ENCODE measurements at places on chromosomes 4 and X.

- DNase-seq: peak; percentile 71
Observed at GRCh38 chr4:54566608-54567007, 91.1 kb upstream of the KIT start.

GRCh38 chr4:8150152-8151090 lies 8.2 kb downstream of the ABLIM2 start:
- DNase-seq: no peak

DNA sequence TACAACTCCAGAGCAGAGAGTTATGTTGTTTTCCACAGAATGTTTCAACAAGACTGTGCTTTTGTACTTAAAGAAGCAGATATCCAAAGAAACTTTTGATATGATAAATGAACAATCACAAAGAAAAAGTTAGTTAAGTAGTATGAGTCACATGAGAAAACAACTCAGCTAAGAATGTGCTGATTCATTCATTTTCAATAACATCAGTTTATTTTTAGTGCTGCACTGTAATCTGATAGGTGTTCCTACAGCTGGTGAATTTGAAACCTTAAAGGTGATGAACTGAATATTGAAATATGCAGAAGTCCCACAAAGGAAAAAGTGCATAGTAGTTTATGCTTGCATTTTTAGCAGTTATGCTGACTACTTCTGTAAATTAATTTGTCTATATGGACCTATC lies 180.3 kb upstream of the TENM3 start:
- DNase-seq: no peak

DNA sequence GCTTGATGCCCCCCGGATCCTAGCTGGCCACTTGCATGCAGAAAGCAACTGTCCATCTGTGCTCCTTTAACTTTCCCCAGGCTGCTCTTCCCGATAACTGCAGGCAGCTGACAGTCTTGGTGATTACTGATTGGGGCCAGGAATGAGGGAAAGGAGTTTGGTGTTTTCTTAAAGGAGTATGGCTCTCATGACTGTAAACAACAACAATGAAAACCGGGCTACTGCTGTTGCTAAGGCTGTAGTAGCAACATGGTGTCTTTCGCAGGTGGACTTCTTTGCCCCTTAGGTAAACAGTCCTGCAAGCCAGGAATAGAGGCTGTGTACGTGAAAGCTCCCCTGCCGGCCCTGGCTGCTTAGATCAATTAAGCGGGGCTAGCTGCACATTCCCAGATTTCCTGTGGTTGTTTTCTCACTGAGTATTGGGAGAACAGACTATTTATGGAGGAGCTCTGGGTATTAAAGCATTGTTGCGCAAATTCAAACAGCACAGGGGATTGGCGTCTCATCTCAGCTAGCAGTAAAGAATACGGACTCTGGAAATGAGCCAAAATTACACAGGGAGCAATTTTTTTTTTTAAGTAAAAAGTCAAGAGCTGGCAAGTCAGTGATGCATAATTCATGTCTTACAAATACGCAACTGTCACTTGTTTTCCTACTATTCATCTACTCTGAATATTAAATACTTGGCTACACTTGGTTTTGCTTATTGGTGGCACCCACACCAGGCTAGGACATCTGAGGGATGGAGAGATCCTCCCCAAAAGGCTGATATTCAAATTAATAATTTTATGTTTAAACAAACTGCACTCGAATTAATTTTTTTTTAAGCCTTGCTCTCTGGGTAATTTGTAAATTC lies 61.6 kb upstream of the NAP1L5 start:
- no peak for DNase-seq

DNA sequence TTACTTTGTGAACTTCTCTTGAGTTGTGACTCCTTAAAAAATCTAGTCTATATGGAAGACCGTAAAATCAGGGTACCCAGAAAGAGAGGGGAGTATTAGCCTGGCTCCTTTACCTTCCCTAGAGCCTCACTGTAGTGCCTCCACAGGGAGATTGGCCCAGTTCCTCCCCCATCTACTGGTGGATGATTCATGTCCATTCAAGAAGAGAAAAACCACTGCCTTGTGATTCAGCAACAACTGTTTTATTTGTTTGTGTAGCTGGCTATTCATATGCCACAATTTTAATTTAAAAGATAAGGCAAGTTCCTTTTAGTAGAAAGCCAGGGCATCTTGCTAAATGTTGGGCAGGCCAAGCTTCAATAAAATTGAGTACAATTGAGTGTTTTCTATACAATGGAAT lies 221.8 kb upstream of the KCNIP4 start:
- DNase-seq: no peak

DNA sequence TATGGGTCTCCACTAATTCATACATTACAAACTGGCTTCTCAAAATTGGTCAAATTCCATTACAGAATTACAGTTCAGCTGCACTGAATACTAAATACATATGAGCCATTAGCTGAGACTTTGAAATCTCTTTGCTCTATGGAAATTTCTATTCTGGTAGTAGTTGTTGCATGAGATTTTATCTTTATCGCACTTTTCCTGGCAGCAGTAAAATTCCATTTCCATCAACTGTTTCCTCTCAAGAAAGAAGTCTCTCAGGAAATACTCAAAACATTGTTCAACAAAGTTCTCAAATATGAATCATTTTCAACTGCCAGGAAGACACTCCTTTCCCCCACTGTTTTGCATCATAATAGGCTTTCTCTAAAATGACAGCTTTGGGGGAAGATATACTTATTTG lies 51.3 kb downstream of the ATP11C start:
- DNase-seq: no peak

DNA sequence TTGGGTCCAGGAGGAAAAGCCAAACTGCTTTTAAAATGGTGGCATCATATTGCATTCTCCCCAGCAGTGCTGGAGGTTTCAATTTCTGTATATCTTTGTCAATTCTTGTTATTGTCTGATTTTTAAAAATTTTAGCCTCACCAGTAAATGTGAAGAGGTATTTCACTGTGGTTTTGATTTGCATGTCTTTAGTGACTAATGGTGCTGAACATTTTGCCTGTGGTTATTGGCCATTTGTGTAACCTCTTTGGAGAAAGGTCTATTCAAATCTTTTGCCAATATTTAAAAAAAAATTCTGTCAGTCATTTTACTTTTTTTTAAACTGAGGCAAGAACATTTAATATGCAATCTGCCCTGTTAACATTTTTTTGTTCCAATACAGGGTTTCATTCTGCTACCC lies 322.1 kb downstream of the TLL1 start:
- peak; percentile 55 for DNase-seq

DNA sequence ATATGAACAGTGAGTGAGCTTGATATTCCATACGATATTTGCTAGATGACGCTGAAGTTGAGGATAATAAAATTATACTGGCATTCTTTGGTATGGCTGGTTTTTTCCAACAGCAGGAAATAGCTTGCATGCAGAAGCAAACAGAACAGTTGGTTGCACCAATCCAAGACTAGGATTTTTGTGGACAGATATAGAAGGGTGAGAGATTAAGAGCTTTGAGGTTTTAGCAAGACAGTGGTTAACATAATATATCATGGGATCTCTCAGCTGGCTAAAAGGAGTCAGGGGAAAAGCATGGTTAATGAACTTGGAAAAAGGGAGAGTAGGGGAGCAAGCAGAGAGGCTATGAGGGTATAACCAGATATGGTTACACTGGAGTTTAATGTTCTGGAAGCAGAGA lies 127.9 kb downstream of the DHX15 start:
- no peak for DNase-seq

GRCh38 chr4:132646186-132646585 lies 502.9 kb upstream of the PCDH10 start:
- DNase-seq: no peak

GRCh38 chrX:33892670-33893069 lies 239.4 kb downstream of the FAM47A start:
- no peak for DNase-seq

DNA sequence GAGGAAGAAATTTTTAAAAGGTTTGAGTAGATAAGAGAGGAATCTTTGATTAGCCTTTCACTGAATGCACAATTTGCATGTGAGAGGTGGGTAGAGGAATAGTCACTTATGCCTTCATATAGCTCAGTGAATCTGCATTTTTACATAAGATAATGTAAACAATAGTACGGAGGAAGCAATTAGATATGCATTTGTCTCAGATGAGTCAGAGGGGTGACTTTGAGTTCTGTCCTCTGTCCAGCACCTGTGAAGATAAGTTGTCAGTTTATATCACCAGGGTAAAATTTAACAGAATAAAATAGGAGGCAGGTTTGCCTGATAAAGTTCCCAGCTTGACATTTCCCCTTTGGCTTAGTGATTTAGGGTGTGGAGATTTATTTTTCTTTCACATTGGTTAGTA lies 841.9 kb downstream of the PCDH18 start:
- no peak for DNase-seq

GRCh38 chr4:82708982-82709381 lies 89.6 kb downstream of the SCD5 start:
- no peak for DNase-seq

DNA sequence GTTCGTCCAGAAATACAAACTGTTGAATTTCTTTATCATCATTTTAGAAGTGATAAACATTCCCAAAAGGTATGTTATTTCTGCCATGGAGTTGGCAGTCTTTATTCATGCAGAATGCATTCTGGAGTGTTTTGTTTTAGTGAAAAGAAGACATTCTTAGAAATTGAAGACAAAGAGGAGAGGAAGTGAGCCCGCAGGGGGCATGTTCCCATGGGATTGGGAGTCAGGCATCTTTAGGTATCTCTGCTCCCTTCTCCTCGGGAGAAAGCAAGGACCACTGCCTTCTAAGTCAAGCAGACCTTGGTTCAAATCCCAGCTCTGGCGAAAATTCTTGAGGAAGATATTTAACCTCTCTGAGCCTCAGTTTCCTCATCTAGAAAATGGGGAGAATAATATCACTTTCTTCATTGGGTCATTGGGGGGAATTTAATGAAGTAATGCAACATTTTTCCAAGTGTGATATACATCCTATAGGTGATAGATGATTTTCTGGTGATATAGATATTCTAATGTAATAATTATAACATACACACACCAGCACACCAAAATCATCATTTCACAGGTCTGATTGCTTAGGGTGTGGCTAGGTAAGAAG lies 26.5 kb upstream of the CHRNA9 start:
- DNase-seq: no peak

GRCh38 chrX:118508635-118509034 lies 13.0 kb downstream of the DOCK11 start:
- DNase-seq: no peak

GRCh38 chrX:52015794-52016193 lies 53.2 kb downstream of the MAGED4B start:
- DNase-seq: no peak

DNA sequence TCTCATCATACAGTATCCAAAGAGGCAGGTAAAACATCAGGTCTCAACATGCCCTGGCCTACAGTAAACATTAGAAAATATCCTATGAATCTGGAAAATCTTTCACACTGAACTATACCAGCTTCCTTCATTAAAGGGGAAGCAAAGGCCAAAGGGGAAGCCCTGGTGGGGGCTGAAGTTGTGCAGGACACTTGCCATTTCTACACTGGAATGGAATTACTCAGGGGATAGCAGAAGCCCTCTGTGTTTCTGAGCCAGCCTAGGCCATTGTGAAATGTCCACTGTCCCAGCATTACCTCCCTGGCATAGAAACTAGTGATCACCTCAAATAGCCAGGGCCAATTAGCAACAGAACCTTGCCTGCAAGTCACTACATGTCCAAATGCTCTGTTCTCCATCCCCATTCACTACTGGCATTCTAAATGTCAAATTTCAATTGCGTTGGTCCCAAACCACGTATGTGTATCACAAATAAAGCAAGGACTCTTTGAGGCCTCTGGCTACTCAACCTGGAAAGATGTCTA lies 429.9 kb downstream of the AFF2 start:
- DNase-seq: no peak

GRCh38 chr4:20347531-20347930 lies 95.8 kb downstream of the SLIT2 start:
- no peak for DNase-seq

GRCh38 chr4:164428561-164428960 lies 325.4 kb upstream of the SMIM31 start:
- no peak for DNase-seq

- no peak for DNase-seq
Observed at GRCh38 chr4:174218127-174218790, 65.2 kb downstream of the FBXO8 start.

Data from NCI-H526 treated with DMSO at 0.1 percent for 48 hours (cell line).